ENCODE measurements at places on chromosomes 5 and 9. TPM values are rescaled to one million over a fixed set of nuclear protein-coding genes. Genes with fewer than 3 reads are reported as not detected.

GRCh38 chr9:131579789-131580211 is 34.5 kb downstream of the PRRT1B start:
- DNase-seq: no peak

DNA sequence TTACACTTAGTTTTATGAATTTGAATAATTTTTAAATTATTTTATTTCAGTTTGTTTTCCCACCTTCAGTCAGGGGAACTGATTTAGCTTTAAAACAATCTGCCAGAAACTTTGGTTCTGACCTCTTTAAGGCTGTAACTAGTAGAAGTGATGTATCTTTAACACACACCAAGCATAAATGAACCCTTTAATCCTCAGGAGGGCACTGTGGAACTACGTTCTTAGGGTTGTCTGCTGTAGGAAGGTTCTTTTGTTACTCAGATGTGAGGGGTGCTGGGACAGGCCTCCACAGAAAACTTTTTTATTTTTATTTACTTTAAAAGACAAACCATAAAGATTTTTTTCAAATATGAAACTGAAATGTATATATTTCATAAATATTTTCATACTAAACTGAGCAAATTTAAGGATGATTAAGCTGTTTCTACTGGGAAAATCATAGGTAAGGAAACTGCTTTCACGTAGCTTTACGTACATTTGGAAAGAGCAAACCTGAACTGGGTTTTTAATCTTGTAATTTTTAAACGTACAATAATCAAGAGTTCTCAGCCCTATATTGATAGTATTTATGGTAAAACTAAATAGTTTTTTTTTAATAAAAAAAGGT is 5.3 kb downstream of the KLF4 start:
- DNase-seq: no peak

GRCh38 chr5:141914797-141915196 is 8.9 kb upstream of the DELE1 start:
- no peak for DNase-seq

GRCh38 chr9:4207123-4207875 is 92.6 kb downstream of the GLIS3 start:
- no peak for DNase-seq

- no peak for DNase-seq
Observed at GRCh38 chr5:4023091-4023752, 427.6 kb downstream of the IRX1 start.

GRCh38 chr5:15533129-15533893 is 33.3 kb downstream of the FBXL7 start:
- no peak for DNase-seq

DNA sequence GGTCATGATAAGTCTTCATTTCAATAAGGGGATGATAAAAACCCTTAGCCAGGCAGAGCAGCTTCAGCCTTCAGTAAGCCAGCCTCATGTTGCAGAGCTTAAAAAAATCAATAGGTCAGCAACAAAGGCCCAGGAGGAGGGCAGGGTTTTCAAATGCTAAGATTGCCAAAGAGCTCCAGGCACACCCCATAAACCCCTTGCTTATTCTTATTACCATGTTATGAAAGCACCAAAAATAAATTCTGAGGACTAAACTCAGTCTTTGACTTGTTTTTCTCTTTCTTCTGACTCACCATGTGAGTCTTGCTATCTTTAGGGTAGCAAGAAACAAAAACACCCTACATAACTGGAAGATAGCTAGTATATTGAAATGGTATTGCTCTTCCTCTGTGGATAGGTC is 317.1 kb downstream of the KCTD16 start:
- no peak for DNase-seq

GRCh38 chr5:9658706-9659105 is 28.6 kb upstream of the TAS2R1 start:
- no peak for DNase-seq

- no peak for DNase-seq
Observed at GRCh38 chr9:125397736-125398135, 136.1 kb downstream of the GAPVD1 start.

The IDNK gene
- 1.9 TPM for total RNA-seq

The GAS1 gene
- total RNA-seq: 0.13 TPM

The BRINP1 gene
- not detected for total RNA-seq

The NRG2 gene
- total RNA-seq: 20.2 TPM

The PKD2L2 gene
- not detected for total RNA-seq

The RMRP gene
- total RNA-seq: 29,896 TPM

The MARCHF3 gene
- total RNA-seq: 3.0 TPM

Measured in Panc1 (cell line).